ENCODE measurements at places on chromosomes 7 and 10.
A peak's percentile ranks its signal among the peaks of the same experiment; 100 is the strongest.

DNA sequence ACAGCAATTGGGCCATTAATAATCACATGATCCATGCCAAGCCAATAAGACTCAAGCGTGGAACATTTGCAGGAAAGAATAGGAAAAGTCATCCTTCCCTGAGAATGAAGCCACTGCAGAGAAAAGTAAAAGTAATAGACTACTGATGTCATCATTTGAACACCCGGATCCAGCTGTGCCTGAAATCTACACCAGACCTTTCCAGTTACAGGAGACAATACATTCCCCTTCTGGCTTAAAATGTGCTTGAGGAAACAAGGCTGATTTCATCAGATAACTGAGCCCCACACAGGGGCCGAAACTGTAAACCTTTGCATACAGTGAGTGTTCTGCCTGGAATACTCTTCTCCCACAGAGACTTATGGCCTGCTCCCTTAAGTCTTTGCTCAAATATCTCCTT lies 232.8 kb downstream of the KCNMA1 start:
- DNase-seq: no peak

- no peak for DNase-seq
Observed at GRCh38 chr10:127227027-127227426, 30.6 kb upstream of the INSYN2A start.

- DNase-seq: no peak
Observed at GRCh38 chr10:4276151-4276550, 491.1 kb upstream of the KLF6 start.

GRCh38 chr7:152568972-152569371 lies 107.0 kb downstream of the XRCC2 start:
- no peak for DNase-seq

DNA sequence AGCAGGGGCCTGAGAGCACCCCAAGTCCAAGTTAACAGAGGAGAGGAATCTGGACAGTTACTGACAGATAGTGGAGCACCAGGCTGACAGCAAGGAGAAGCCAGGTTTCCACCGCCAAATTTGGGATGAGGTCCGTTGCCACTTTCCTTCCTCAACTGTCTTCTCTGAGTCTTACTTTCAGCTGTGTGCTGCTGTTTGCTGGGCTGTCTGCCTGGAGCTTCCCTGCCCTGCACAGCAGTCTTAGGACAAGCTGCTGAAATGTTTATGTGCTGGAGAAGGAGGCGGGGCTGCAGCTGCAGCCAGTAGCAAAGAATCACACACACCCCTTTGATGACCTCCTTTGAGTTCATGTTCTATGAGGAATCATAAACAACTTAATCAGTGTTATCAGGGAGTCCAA lies 17.4 kb upstream of the CYP3A7 start:
- no peak for DNase-seq

DNA sequence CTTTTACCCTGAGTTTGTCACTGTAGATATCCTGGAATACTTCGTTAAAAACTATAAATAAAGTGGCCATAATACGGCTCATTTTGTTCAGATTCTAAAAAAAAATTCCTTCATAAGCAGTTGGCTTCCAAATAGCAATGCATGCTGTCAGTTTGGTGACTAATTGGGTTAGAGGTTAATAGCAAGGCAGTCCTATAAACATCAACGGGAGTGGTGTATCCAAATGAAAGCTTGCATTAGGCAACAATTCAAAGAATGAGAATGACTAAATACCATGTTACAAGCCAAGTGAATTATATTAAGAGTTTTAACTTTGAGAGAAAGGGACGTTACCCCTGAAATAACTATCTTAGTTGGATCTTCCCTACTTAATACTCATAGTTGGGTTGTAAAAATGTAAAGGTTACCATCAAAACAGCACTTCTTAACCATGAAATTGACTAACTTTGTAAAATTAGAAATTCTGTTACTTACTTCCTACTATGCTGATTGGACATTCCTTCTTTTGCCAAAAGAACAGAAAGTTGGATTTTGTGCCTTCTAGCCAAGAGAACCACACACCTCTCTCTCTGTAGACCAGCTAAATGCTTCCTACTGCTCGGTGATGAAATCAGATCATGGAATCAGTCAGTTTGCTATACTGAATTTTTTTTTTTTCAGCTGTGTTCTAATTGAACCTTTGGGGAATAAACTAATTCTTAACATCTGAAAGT lies 98.0 kb downstream of the KAT6B start:
- no peak for DNase-seq

GRCh38 chr7:152336754-152337368 lies 98.9 kb downstream of the KMT2C start:
- peak; percentile 21 for DNase-seq

- no peak for DNase-seq
Observed at GRCh38 chr10:62457598-62457997, 83.4 kb downstream of the ZNF365 start.

GRCh38 chr7:118104812-118105441 lies 79.0 kb upstream of the LSM8 start:
- no peak for DNase-seq

GRCh38 chr7:48074204-48074654 lies 14.8 kb upstream of the UPP1 start:
- no peak for DNase-seq

DNA sequence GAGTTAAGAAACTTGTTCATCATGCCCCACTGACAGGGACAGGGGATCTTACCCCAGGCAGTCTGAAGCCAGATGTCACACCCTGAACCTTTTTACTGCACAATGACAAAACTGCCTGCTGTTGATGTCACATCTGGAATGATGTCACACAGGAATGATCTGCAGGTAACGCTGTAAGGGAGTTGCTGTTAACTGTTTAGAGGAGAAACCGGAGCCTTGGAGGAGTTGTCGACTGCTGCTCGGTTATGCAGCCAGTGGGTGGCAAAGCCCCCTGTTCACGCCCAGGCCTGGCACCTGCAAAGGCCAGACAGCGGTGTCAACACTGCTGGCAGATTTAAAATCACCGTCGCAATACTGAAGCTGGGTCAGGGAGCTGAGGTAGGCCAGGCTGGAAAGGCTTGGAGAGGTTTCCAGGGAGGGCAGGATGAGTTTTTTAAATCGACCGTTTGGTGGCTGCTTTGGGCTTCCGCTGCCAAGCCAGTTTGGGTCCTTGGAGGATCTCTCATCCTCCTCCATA lies 10.0 kb upstream of the SLIT1 start:
- DNase-seq: no peak

GRCh38 chr10:112536663-112537062 lies 89.6 kb downstream of the VTI1A start:
- DNase-seq: no peak

DNA sequence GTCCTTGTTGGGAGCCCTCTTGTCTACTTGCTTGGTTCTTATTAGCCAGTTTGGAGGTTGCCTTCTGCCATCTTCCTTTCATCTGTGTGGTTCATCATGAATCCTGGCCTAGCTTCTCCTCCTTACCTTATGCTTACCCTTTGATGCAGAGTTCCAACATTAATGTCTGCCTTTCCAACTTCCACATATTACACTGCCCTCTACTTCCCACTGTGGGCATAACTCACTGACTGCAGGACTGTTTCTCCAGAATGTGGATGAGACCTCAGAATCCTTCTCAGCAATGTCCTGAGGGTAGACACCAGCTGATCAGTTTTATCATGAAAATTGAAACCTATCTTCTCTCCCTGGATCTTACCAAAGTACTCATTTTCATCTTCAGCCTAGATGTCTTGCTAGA lies 491.0 kb downstream of the LRMDA start:
- DNase-seq: no peak

DNA sequence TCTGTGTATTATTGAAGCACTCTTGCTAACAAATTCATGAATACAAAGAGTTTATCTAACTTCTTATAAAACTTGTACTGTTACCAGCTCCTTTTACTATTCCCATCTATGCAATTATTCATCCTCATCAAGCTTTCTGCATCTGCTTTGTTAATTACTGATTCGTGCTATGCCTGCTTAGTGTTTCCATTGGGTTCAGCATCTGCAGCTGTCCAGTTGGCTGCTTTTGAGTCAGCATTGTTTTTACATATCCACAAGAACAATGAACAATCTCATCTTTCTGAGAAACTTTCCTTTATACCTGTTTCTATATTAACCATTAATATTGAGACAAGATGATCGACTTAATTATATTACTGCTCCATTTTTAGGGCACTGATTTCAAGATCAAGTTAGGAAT lies 19.6 kb upstream of the ANLN start:
- no peak for DNase-seq

- DNase-seq: no peak
Observed at GRCh38 chr10:5609952-5610616, 56.3 kb downstream of the ASB13 start.

GRCh38 chr10:86644152-86644793 lies 10.1 kb upstream of the OPN4 start:
- no peak for DNase-seq

GRCh38 chr10:96556003-96556402 lies 30.8 kb downstream of the TM9SF3 start:
- no peak for DNase-seq

DNA sequence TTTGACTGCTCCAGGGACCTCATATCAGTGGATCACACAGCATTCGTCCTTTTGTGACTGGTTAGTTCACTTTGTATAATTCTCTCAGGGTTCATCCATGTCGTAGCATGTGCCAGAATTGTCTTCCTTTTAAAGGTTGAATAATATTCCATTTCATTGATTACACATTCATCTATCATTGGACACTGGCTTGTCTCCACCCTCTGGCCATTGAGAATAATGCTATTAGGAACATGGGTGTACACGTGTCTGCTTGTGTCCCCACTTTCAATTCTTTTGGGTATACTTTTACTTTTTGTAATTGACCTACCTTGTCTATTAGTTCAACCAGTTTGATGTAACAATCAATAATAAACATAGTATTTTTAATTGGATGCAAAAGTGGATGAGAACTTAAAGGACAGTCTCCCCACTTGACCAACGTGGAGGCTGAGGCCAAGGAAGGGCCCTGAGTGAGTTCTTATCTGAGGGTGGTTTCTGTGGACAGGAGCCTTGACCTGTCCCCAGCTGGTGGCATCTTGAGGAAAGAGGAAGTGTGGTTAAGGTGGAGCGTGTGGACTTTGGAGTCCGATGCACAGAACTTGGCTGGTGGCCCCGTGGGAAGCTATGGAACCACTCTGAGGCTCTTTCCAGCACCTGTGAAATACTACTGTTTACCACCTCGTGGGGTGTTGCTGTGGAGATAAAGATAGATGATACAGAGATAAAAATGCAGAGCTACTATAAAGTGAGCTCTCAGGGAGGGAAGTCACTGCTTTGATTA lies 16.6 kb downstream of the WDFY4 start:
- DNase-seq: no peak

DNA sequence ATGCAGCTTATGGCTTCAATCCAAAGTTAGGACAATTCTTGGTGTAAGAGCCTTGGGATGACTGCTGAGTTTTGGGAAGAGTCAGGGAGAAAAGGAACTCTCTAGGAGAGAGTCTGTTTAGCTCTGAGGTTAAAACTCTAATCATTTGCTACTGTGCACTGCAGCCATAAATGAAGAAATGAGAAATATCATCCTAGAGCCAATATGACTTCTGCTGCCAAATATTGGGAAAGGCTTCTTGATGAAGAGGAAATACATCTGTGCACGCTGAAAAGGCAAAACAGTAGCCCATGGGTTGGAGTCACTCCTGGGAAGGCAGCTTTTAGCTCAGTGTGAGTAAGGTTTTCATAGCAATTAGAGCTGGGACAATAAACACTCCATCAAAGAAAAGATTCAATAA lies 308.8 kb downstream of the SFMBT2 start:
- no peak for DNase-seq

DNA sequence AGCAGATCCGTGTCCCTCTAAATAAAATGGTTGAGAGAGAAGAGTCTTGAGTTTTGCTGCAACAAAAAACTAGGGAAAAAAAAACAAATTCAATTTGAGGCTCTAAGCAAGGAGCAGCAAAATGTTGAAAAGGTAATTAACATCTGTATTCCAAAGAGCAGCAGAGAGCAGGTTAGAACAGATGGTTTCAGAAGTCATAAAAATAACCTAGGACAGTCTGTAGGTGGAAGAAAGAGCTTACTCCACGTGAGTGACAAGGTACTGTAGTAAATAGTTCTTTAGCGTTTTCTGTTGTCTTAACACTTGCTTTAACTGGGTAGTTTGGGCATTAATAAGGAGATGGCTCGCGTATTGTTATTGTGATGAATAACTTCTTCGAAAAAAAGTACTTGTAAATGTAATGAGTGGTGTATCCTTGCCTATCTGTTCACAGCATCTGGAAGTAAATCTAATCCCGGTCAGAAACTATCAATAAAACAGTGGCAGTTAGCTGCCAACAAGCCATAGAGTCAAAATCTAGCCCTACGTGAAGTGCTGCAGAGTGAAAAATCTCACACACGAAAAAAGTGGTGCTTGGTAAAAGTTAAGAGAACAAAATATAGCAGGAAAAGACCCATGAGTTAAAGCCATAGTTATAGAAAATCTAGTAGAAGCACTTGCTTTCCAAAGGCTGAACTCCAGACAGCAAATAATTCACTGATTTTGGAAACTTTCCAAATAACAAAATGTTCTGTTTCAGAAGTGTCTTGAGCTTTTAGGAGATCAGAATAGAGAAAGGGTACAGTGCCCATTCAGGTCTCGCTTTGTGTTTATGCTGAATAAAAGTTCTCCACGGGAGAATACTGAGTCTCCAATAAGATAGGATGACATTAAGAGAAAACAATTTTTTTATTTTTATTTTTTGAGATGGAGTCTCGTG lies 49.3 kb upstream of the PARD3 start:
- no peak for DNase-seq

- DNase-seq: no peak
Observed at GRCh38 chr7:47370461-47371042, 211.4 kb downstream of the TNS3 start.

DNA sequence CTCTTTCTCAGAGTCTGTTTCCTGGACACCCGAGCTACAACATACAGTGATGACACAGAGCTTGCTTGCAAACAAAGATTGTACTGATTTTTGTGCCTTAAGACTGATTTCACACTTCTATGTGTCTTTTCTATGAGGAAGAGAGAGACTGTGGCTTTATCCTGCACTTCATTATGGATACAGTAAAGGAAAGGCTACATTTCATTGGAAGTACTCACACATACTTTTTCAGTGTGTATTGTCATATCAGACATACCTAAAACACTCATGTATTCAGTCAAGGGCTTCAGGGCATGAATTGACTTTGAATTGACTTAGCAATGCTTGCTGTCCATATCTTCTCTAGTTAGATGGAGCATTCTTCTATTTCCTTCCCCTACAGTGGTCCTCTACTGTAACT lies 135.5 kb upstream of the IMMP2L start:
- DNase-seq: no peak

DNA sequence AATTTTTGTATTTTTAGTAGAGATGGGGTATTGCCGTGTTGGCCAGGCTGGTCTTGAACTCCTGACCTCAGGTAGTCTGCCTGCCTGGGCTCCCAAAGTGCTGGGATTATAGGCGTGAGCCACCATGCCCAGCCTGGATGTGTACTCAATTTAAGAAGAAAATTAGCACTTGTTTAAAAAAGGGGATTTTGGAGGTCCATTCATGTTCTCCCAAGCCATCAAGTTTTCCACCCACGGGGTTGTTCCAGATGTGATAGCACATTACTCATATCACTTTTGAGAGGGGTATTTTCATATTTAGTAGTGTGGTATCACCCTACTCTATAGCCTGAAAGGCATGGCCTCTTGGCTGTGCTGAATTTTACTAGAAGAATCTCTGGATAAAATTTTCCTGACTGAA lies 10.5 kb upstream of the SLC26A3 start:
- no peak for DNase-seq

Data from glutamatergic neuron (in vitro differentiated cells).